ENCODE measurements at places on chromosomes 1 and 21.

DNA sequence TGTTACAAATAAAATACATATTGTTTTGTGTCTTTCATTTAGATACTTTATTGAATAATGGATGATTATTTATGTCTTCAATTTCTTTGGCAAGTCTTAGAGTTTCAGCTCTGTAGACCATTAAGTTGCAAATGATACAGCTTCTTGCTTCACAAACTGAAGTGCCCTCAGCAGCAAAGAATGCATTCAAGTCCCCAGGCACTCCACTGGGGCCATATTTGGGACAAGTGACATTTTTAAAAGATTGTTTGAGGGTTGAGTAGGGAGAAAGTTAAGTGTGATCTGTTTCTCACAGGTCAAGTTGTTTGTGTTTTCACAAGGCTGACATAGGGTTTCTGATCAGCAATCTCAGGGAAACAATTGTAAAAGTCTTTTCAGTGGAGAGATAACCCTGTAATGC, 400.7 kb downstream of the PLA2G4A start:
- DNase-seq = no peak

GRCh38 chr1:203048555-203049051, 22.3 kb downstream of the PPFIA4 start:
- DNase-seq = no peak

GRCh38 chr1:84078108-84078841, 65.8 kb upstream of the PRKACB start:
- DNase-seq = peak; percentile 48

- DNase-seq = no peak
Observed at GRCh38 chr1:200556002-200556401, 64.5 kb downstream of the KIF14 start.

DNA sequence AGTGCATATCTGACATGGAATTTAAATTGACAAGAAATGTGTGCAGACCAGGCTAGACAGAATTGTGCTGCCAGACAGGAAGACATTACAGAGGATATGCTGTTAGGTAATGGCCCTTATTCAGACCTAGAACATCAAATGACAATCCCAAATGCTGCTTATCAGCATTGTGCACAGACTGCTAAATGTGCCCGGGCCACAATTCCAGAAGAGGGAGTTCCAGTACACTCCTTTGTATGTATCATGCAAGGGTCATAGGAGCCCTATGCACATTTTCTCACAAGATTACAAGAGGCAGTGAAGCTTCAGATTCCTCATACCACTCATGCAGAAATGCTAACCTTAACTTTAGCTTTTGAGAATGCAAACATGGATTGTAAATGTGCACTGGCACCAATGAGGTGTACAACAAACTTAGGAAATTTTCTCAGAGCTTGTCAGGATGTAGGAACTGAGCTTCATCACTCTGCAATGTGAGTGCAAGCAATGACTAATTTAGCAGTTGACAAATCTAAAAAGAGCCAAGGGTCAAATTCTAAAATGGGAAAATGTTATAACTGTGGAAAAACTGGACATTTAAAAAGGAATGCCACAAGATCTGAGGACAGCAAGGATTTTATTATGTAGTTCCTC, 273.5 kb downstream of the COL11A1 start:
- peak; percentile 51 for DNase-seq

Data from HT1080 (cell line).